Sigmoid colon (tissue), 7 donors: ENCODE measurements at places on chromosomes 11 and 22. TPM values are rescaled to one million over a fixed set of nuclear protein-coding genes. Genes with fewer than 3 reads are reported as not detected.
A peak's percentile ranks its signal among the peaks of the same experiment; 100 is the strongest.

BACE1-AS gene
- 6.8 TPM for total RNA-seq

- no peak for DNase-seq
- no peak overlapping the region for H3K27ac ChIP-seq
- H3K27me3 ChIP-seq = no peaks in the 10 kb centered on the region
- no peaks in the 10 kb centered on the region for H3K4me1 ChIP-seq
These were observed 99.2 kb upstream of the LMO1 start for GRCh38 chr11:8362899-8363298.

CALCA gene
- total RNA-seq = not detected

- H3K27ac ChIP-seq = no peak overlapping the region
- H3K27me3 ChIP-seq = no peaks in the 10 kb centered on the region
- peaks cover 12% of the 10 kb centered on the region for H3K36me3 ChIP-seq
- no peak overlapping the region for H3K4me3 ChIP-seq
- no peak for DNase-seq
These were observed 101.7 kb downstream of the ATM start for GRCh38 chr11:108324587-108324986.

ST14 gene
- total RNA-seq = 1.8 TPM

- DNase-seq = no peak
- no peaks in the 10 kb centered on the region for H3K27me3 ChIP-seq
- H3K36me3 ChIP-seq = no peaks in the 10 kb centered on the region
These were observed 213.3 kb downstream of the MN1 start for GRCh38 chr22:27588268-27588667.

MUC2 gene
- total RNA-seq = not detected

DNA sequence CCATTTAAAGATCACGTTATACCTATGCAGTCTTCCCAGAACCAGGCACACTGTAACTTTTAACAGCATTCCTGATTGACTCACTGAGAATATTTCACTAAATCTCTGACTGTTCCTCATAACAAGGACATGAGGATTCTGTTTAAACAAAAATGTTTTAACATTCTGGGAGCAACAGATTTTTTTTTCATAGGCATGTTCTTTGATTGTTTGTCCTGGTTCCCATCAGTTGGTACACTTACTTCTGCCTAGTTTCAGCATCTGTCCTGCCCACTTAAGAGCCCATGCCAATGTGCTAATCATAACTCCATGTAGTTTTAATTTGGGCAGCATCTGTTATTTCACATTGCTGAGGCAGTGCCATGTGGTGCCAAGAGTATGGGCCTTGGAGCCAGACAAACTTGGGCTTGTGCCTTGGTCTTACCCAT, 138.5 kb upstream of the CTSC start:
- no peaks in the 10 kb centered on the region for H3K27me3 ChIP-seq
- no peaks in the 10 kb centered on the region for H3K4me1 ChIP-seq

TNNT3 gene
- total RNA-seq = 4.4 TPM

DNA sequence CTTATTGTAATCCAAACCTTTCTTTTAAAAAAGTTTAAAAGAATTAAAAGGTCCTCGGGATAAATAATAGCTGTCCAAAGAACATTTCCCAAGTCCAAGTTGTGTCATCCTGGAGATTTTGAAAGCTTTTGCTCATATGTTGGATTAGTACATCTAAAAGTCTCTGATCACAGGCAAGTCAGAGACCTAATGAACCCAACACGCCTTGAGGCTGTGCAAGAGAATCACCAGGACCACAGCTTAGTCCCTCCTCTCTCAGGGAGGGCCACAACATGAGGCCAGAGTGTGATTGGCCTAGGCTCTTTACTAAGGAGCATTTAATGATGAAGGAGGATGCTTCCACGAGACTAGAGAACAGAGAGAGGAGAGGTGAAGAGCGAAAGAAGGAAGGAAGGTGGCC, 98.7 kb upstream of the OR5AK2 start:
- H3K4me1 ChIP-seq = no peaks in the 10 kb centered on the region
- H3K4me3 ChIP-seq = no peak overlapping the region
- no peaks in the 10 kb centered on the region for H3K36me3 ChIP-seq
- no peak overlapping the region for H3K27ac ChIP-seq
- no peak for DNase-seq

GRCh38 chr22:26273011-26273675, 103.9 kb downstream of the SEZ6L start:
- H3K27me3 ChIP-seq = peaks cover 22% of the 10 kb centered on the region
- no peak overlapping the region for H3K27ac ChIP-seq
- no peaks in the 10 kb centered on the region for H3K4me1 ChIP-seq
- no peak overlapping the region for H3K4me3 ChIP-seq
- no peaks in the 10 kb centered on the region for H3K36me3 ChIP-seq

DNA sequence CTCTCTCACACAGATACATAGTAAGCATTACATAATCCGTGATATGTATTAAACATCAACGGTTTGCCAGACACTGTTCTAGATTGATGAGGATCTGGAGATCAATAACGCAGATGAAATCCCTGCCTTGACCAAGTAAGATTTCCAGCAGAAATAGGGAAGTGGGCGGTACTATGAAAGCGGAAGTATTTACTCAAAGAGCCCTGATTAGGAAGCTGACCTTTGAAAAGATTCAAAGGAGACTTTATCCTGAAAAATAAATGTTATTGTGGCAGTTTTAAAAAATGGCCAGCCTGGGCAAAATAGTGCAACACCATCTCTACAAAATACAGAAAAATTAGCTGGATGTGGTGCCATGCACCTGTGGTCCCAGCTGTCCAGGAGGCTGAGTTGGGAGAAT, 26.8 kb downstream of the GAB2 start:
- H3K4me3 ChIP-seq = no peak overlapping the region
- no peaks in the 10 kb centered on the region for H3K4me1 ChIP-seq
- no peak overlapping the region for H3K27ac ChIP-seq
- no peaks in the 10 kb centered on the region for H3K27me3 ChIP-seq
- H3K36me3 ChIP-seq = no peaks in the 10 kb centered on the region
- no peak for DNase-seq

- H3K27ac ChIP-seq = no peak overlapping the region
- H3K36me3 ChIP-seq = no peaks in the 10 kb centered on the region
- H3K4me1 ChIP-seq = no peaks in the 10 kb centered on the region
- H3K4me3 ChIP-seq = no peak overlapping the region
- H3K27me3 ChIP-seq = peaks cover 31% of the 10 kb centered on the region
These were observed 1.3 kb upstream of the MLC1 start for GRCh38 chr22:50086526-50086925.

DNA sequence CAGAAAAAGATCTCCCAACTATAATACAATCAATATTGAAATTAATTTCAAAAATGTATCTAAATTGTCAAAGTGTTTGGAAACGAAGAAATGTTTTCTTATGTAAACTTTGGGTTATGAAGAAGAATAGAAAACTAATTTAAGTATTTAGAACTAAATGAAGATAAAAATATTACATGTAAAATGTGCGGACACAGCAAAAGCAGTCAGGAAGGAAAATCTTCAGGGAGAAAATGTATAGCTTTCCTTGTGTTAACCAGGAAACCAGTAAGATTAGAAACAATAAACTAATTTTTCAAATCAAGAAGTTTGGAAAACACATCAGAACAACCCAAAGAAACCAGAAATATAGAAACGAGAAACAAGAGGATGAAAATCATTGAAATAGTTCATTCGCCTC, 466.5 kb downstream of the BRD1 start:
- no peak overlapping the region for H3K27ac ChIP-seq
- H3K4me3 ChIP-seq = no peak overlapping the region
- H3K27me3 ChIP-seq = peaks cover 9% of the 10 kb centered on the region
- no peak for DNase-seq
- H3K4me1 ChIP-seq = no peaks in the 10 kb centered on the region

AQP11 gene
- 0.66 TPM for total RNA-seq

DNA sequence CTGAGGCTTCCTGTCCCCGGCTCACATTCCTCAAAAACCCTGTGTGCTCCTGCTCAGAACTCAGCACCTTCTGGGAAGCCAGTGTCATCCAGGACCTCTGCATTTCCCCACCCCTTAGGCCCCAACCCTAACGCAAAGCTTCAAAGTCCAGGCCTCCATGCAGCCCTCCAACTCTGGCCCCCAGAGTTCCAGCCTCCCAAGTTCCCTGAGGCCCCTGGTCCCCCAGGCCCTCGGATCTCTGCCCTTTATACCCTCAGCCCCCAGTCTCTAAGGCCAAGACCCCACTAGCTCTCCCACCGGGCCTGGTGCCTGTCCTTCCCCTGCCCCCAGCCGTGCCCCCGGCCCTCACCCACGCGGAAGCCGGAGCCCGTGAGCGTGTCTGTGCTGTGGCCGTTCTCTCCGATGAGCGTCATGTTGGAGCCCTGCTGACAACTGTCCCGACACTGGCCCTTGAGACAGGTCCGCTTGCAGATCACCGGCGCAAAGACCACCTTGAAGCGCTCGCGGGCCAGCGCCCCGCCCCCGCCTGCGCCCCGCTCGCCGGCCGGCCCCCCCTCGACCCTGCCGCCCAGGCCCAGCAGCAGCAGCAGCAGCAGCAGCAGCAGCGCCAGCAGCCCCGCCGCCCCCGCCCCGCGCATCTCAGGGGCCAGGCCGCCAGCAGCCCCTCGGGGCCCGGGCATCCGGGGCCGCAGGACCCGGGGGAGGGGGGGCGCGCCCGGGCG, 718 bp downstream of the LTBP3 start:
- H3K4me3 ChIP-seq = peak overlapping the region; percentile 55
- H3K4me1 ChIP-seq = peaks cover 72% of the 10 kb centered on the region
- peaks cover 5% of the 10 kb centered on the region for H3K36me3 ChIP-seq
- peak overlapping the region; percentile 99 for H3K27ac ChIP-seq
- DNase-seq = peak; percentile 70
- H3K27me3 ChIP-seq = no peaks in the 10 kb centered on the region

GRCh38 chr11:123587044-123587443, 67.4 kb downstream of the SCN3B start:
- H3K27me3 ChIP-seq = no peaks in the 10 kb centered on the region
- no peaks in the 10 kb centered on the region for H3K36me3 ChIP-seq
- no peak overlapping the region for H3K27ac ChIP-seq

OVOL1 gene
- not detected for total RNA-seq

IGLL1 gene
- not detected for total RNA-seq

DNA sequence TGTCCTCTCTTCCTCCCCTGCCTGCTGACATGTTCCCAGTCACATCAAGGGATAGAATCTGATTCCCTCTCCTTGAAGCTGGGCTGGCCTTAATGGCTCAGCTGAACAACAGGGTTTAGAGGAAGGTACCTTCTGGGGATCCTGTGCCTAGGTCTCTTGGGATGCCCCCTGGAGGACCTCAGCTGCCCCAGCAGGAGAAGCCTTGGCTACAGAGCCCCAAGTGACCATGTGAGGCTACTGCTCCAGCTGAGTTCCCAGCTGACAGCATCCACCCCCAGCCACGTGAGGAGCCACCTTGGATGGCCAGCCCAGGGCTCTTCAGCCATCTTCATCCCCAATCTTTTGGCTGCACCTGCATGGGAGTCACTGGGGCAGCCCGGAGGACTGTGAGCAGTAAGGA, 1499.3 kb downstream of the TBC1D22A start:
- H3K27me3 ChIP-seq = no peaks in the 10 kb centered on the region
- no peaks in the 10 kb centered on the region for H3K4me1 ChIP-seq
- H3K36me3 ChIP-seq = no peaks in the 10 kb centered on the region

GRCh38 chr11:122353561-122353960, 237.5 kb upstream of the BLID start:
- H3K36me3 ChIP-seq = no peaks in the 10 kb centered on the region
- H3K27me3 ChIP-seq = no peaks in the 10 kb centered on the region
- H3K27ac ChIP-seq = no peak overlapping the region
- no peaks in the 10 kb centered on the region for H3K4me1 ChIP-seq
- no peak overlapping the region for H3K4me3 ChIP-seq
- DNase-seq = no peak

- H3K36me3 ChIP-seq = peaks cover 4% of the 10 kb centered on the region
- H3K4me3 ChIP-seq = no peak overlapping the region
- DNase-seq = peak; percentile 66
- H3K27ac ChIP-seq = peak overlapping the region; percentile 99
These were observed 2.6 kb upstream of the SMDT1 start for GRCh38 chr22:42076764-42077485.

GRCh38 chr11:112382561-112382960, 121.9 kb upstream of the PLET1 start:
- H3K27ac ChIP-seq = no peak overlapping the region
- H3K36me3 ChIP-seq = no peaks in the 10 kb centered on the region
- no peak overlapping the region for H3K4me3 ChIP-seq
- H3K4me1 ChIP-seq = no peaks in the 10 kb centered on the region
- H3K27me3 ChIP-seq = no peaks in the 10 kb centered on the region
- DNase-seq = no peak

- peak overlapping the region; percentile 87 for H3K27ac ChIP-seq
- no peaks in the 10 kb centered on the region for H3K36me3 ChIP-seq
- H3K4me3 ChIP-seq = peak overlapping the region; percentile 61
- DNase-seq = no peak
- peaks cover 40% of the 10 kb centered on the region for H3K4me1 ChIP-seq
These were observed 215 bp downstream of the ZNRF3 start for GRCh38 chr22:28883657-28883916.
